ENCODE measurements at places on chromosomes 16 and 17.

DNA sequence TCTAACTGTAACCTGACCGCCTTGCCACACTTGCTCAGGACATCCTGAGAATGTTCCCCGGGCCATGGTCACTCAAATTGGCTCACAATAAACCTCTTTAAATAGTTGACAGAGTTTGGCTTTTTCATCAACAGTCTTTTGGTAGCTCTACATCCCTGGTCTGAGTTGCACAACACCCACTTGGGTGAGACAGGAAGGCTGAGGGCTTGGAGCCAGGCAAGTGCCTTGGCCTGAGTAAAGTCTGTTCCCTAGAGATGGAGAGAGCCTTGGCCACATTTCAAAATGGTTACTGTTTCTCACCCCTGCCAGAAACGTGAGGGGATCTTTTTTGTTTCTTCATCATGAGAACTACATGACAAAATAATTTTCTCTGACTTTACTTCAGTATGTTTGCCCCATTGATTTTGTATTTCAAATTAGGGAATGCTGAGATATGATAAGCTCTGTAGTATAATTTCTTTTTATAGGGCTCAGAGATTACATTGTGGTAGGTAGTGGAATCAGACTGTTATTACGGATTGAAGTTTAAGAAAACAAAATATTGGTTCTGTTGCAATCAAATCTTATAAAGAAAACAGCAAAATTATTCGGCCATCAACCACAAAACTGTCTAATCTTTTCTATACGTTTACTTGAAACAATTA, 53.9 kb upstream of the NETO2 start:
- H3K36me3 ChIP-seq: peaks cover 6% of the 10 kb centered on the region
- no peaks in the 10 kb centered on the region for H3K27me3 ChIP-seq
- no peak for DNase-seq
- no peak overlapping the region for H3K4me3 ChIP-seq
- no peaks in the 10 kb centered on the region for H3K4me1 ChIP-seq

DNA sequence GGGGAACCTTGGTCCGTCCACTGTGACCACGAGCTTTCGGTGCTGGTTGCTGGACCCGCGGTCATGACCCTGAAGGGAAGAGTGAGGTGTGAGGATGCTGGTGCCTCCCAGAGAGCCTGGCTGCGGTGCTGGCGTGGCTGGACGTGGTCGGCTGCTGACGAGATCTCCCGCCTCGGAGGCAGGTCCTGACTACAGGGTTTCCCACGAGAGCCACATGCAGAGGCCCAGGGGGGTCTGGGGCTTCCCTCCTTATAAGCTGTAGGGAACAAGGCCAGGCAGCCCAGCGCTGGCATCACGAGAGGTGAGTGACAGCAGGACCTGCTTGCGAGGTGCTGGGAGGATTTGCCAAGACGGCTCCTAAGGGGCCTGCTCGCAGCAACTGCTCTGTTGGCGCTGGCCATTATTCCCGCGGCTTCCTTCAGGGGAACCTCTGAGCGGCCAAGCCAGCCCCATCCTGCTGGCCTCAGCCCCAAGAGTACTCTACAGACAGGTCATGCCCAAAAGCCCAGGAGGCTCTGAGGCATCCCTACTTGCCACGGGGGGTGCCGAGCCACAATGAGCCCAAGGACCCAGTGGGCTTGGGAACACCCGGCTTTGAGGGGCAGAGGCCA, 134.8 kb downstream of the FOXL1 start:
- DNase-seq: no peak
- H3K27me3 ChIP-seq: peaks cover 16% of the 10 kb centered on the region
- no peak overlapping the region for H3K27ac ChIP-seq
- H3K4me3 ChIP-seq: no peak overlapping the region
- no peaks in the 10 kb centered on the region for H3K36me3 ChIP-seq
- no peaks in the 10 kb centered on the region for H3K4me1 ChIP-seq

DNA sequence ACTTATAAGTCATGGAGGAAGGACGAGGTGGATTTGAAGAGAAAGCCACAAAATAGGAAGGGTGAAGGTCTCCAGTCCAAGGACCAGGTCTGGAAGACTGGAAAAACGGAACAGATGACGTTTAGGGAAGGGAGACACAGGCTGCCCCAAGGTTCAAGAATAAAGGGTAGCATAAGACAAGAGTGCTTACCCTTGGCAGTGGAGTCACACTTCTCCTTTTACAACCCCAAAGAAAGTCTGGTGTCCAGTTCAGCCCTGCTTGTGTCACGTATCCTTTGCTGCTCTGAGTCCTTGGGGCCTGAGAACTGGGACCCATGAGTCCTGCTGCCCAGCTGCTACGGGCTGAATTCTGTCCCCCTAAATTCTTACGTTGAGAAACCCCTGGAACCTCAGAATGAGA, 13.0 kb upstream of the GGA2 start:
- DNase-seq: no peak
- H3K4me1 ChIP-seq: peaks cover 3% of the 10 kb centered on the region
- H3K27ac ChIP-seq: no peak overlapping the region
- no peaks in the 10 kb centered on the region for H3K27me3 ChIP-seq

DNA sequence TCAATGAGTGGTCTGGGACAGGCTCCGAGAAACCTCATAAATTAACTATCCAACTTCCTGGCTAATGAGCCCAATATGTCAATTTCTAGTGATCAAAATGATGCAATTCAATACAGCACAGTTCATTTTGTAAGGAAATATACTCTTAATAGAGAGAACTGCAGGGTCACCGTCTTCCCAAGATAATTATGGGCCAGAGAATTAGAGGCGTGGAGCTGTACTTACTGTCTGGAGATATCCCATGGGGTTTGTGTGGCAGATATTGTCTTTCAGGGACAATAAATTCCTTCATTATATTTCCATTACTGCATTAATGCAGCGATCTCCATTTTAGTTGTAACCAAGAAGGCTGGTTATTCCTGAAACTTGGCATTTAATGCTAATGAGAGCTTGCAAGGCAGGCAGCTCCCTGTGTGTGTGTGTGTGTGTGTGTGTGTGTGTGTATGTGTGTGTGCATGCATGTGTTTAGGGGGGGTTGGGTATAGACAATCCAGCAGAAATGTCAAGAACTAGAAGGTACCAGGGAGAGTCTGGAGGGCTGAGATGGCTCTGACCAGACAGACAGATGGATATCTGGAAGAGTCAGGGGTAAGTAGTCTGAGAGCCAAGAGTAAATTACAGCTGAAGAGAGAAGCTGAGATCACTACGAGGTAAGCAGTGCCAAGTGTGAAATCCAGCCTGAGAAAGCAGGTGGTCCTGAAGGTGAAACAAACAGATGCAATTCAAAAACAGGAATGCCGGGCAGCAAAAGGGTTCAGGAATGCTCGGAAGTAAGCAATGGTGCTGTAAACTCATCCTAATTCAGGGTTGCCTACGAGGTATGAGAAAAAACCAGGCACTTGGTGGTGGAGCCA, 393.0 kb downstream of the CA10 start:
- no peak overlapping the region for H3K27ac ChIP-seq
- H3K4me3 ChIP-seq: no peak overlapping the region

- H3K36me3 ChIP-seq: no peaks in the 10 kb centered on the region
- H3K4me3 ChIP-seq: peak overlapping the region; percentile 81
- peak overlapping the region; percentile 86 for H3K27ac ChIP-seq
- H3K4me1 ChIP-seq: peaks cover 25% of the 10 kb centered on the region
Measured at GRCh38 chr17:17792551-17793377, 44.0 kb downstream of the SREBF1 start.

DNA sequence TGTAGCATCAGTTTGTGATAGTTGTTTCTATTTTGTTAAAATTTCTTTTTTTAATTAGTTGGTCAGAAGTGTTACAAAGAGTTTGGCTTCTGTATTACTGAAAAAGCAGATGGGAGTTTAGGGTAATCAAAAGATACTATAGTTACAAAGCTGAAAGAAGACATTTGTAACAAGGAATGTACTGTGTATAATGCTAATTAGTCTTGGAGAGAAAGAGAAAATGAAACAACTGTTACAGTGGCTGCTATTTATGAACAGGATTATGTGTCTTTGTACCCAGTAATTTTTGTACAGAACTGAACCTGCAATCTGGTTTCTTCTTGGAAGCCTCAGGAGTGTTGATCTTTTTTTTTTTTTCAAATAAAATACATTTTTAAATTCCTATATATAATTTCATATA, 14.3 kb downstream of the GDPD1 start:
- peaks cover 1% of the 10 kb centered on the region for H3K4me1 ChIP-seq
- H3K27ac ChIP-seq: no peak overlapping the region
- no peaks in the 10 kb centered on the region for H3K27me3 ChIP-seq
- H3K36me3 ChIP-seq: peaks cover 1% of the 10 kb centered on the region

DNA sequence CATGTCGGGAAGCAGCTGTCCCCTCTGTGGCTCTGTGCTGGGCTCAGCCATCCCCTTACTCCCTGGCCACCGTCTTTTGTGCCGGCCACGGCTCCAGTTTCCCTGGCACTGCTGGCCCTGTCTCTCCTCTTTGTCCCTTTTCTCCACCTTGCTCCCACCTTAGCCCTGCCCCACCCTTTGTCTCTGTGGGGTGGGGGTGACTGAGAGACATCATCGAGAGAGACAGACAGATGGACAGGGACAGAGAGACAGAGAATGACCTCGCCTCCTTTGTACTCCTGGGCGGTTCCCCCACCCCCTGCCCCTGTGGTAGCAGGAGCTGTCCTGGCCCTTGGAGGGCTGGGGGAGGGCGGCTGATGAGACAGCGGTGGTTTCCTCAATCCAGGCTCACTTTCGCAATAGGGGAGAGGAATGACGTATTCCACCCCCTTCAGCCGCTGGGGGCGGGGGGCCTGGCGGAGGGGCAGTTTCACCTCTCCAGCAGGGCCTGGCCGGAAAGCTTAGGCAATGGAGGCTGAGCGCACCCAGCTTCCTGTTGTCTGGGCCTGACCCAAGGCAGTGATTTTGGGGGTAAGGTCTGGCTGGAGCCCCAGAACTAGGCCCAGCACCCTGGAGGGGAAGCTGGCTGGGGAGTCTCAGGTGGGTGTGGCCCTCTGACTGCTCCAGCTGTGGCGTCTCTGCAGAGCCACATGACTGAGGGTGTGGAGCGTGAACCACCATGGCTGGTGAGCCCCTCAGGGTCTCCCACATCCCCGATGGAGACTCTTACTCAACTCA, 7.3 kb downstream of the FMNL1 start:
- H3K27me3 ChIP-seq: no peaks in the 10 kb centered on the region
- peak overlapping the region; percentile 100 for H3K27ac ChIP-seq
- DNase-seq: peak; percentile 73
- peaks cover 71% of the 10 kb centered on the region for H3K4me1 ChIP-seq

DNA sequence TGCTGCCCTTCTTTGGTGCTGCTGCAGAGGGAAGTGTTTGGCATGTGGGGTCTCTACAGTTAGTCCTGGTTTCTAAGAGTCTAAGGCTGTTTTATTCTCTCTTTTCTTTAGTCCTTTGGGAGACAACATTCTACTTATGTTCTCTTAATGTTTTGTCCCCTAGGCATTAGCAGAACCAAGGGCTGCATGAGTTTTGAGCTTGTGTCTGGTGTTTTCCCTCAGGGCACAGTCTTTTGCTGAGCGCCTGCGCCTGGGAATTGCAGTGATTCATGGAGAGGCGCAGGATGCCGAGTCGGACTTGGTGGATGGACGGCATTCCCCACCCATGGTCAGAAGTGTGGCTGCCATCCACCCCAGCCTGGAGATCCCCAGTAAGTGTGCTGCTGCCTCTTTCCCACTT, 41.1 kb upstream of the SLC5A10 start:
- no peak overlapping the region for H3K27ac ChIP-seq
- DNase-seq: no peak
- peaks cover 6% of the 10 kb centered on the region for H3K36me3 ChIP-seq

DNA sequence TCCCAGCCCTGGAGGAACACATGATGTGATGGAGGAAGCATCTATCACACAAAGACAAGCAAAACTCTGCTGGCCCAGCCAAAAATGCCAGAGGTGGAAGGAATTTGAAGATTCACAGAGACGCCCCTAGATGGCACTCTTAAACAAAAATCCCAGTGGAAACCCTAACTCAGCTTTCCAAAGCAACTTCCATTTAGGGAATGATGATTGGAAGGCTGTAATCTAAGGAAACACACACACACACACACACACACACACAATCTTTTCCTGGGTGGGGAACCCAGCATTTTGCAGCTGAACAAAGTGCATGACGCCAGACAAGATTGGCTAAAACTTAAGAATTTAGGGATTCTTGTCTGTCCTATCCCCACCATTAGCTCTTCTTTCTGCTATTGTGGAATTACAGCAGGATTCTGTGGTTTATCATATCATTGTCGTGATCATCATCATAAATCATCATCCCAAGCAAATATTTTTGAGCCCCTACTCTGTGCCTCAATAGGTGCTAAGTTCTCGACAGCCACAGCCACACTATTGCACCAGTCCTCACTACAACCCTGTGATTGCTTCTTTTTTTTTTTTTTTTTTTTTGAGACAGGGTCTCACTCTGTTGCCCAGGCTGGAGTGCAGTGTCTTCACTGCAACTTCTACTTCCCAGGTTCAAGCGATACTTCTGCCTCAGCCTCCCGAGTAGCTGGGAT, 1.6 kb upstream of the LDAF1 start:
- no peaks in the 10 kb centered on the region for H3K36me3 ChIP-seq
- peaks cover 14% of the 10 kb centered on the region for H3K4me1 ChIP-seq
- H3K27me3 ChIP-seq: no peaks in the 10 kb centered on the region
- DNase-seq: no peak

GRCh38 chr16:9055661-9056060, 35.8 kb upstream of the HAPSTR1 start:
- peaks cover 7% of the 10 kb centered on the region for H3K27me3 ChIP-seq
- no peaks in the 10 kb centered on the region for H3K4me1 ChIP-seq
- no peak overlapping the region for H3K27ac ChIP-seq
- DNase-seq: no peak
- no peak overlapping the region for H3K4me3 ChIP-seq
- H3K36me3 ChIP-seq: no peaks in the 10 kb centered on the region

DNA sequence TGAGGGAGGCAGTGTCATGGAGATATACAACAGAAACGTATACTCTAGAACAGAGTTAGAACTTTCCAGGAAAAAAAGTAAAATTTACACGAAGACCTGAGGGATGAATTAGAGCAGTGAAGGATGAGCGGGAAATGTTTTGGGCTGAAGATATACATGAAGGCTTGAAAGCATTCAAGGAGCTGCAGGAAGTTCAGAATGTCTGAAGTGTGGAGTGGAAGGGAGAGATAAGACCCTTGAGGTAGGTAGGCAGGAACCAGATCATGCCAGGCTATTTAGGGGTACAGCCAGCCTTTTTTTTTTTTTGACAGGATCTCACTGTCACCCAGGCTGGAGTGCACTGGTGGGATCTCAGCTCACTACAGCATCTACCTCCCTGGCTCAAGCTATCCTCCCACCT, 3.2 kb upstream of the NLK start:
- H3K36me3 ChIP-seq: no peaks in the 10 kb centered on the region
- DNase-seq: no peak
- H3K27ac ChIP-seq: no peak overlapping the region

- no peak for DNase-seq
- H3K36me3 ChIP-seq: peaks cover 3% of the 10 kb centered on the region
- no peak overlapping the region for H3K27ac ChIP-seq
- no peak overlapping the region for H3K4me3 ChIP-seq
- peaks cover 19% of the 10 kb centered on the region for H3K27me3 ChIP-seq
Measured at GRCh38 chr17:2780256-2780655, 16.0 kb upstream of the RAP1GAP2 start.

Data from T-helper 17 cell (primary cell).